Hindlimb muscle (tissue), 1 donor: ENCODE measurements at places on chromosomes 3 and 15. TPM values are rescaled to one million over a fixed set of nuclear protein-coding genes. Genes with fewer than 3 reads are reported as not detected.

DNA sequence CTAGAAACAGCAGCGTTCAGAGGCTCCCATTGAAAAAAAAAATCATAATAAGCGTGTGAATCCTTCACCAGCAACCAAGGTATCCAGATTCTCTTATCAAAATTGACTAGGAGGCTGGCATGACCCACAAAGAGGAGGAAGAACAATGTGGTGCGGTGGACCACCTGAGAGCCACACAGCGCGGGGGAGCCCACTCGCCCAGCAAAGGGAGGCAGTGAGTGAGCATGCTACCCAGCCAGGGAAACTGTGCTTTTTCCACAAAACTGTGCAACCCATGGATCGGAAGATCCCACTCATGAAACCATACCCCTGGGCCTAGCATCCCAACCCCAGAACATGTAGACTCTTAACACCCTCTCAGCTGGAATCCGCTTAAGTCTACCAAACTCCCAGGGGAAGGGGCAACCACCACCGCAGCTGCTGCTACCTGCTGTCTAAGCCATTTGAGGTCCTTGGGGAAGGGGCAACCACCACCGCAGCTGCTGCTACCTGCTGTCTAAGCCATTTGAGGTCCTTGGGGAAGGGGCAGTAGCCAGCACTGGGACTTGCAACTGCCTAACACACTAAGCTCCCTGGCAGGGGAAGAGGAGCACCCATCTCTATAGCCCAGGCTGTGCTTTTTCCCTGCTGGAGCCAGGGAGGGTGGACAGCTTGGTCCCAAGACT lies 102.8 kb upstream of the CLDN18 start:
- no peak for DNase-seq

GRCh38 chr3:171862993-171863521 lies 19.9 kb downstream of the TMEM212 start:
- no peak for DNase-seq

GRCh38 chr15:24944954-24945353 lies 9.8 kb upstream of the SNRPN start:
- no peak for DNase-seq

- no peak for DNase-seq
Measured at GRCh38 chr15:50143255-50143860, 24.3 kb upstream of the ATP8B4 start.

DNA sequence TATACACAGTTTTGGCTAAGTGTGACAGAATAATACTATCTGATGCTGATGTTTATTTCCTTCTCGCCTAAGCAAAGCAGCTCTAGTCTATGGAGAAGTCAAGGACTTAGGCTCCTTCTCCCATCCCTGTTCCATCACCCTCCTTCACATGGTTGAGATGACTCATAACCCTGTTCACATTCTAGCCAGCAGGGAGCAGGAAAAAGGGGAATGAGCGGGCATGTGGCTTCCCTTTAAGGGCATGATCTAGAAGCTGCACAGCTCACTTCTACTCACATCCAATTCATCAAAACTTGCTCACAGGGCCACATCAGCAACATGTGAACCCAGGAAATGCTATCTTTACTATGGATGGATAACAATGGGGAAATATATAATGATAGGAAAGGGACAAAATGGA lies 40.9 kb downstream of the CBLB start:
- DNase-seq, result no peak

DNA sequence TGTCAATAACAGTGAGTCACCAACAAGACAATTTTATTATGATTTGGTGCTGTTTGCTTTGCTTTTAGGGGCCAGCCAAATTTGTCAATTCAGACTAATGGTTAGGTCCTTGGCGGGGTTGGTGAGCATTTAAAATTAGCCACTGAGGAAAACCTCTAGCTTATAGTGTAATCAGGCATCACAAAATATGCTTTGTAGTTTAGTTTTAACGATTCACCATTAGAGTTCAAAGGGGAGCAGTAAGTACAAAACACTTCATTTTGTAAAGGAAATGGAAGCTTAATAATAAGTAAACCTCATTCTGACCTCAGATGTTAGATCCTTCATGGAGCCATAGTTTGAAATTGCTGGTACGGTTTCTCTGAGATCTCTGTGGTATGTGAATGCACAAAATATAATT lies 218.4 kb upstream of the GOLIM4 start:
- DNase-seq, result no peak

IGSF11 gene
- 0.86 TPM for polyA plus RNA-seq

DNA sequence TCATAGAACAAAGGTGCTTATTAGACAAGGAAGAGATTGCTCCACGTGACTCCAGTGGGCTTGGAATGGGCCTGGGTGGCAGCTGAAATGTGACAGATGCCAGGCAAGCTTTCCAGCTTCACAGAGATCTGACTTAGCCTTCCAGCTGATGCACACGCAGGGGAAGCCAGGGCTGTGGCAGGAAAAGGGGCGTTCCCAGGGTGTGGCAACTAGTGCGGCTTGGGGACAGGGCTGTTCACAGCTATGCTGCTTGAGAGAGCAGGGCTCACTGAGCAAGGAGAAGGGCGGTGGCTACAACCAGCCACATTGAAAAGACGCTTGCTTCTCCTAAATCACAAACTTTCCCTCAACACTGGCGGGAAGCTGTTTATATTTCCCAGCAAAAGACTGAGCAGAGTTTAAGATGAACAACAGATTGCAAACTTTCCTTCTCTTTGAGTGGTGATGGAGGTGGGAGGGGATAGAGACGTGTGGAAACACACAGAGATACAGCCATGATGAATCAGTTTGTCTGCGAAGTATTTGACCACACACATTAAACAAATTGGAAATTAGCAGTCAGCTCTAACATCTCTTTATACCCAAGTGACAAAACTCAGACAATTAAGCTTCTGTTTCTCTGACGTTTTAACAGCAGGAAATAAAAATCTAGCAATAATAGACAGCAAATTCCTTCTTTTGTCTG lies 127.5 kb downstream of the BDH1 start:
- no peak for DNase-seq

LRRIQ4 gene
- polyA plus RNA-seq, result not detected
